Activated naive CD8-positive, alpha-beta T cell treated with anti-CD3 and anti-CD28 coated beads, Interleukin-2, amount 50 U/mL, for 24 hours (primary cell): ENCODE measurements at places on chromosomes 1 and 21.

DNA sequence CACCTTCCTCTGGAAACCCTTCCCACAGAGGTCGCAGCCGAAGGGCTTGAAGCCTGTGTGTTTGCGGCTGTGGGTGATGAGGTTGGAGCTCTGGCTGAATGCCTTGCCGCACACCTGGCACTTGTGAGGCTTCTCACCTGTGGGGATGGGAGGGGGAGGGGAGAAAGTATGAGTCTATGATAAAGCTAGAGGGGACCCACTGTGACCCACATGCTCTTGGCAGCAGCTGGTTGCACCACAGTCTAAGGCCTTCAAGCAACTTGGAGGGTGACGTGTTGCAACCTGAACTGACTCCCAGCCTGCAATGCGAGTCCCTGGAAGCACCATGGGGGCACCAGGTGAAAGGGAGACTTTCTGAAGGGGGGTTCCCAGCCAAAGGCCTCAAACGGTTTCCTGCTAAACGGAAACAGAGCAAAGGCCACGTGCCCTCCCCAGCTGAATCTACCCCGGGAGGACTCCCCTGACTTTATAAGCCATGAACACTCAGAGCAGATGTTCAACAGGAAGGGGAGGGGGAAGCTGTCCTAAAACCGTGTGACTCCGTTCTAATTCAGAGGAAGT, 10.6 kb downstream of the GFI1 start:
- peak; percentile 64 for DNase-seq

DNA sequence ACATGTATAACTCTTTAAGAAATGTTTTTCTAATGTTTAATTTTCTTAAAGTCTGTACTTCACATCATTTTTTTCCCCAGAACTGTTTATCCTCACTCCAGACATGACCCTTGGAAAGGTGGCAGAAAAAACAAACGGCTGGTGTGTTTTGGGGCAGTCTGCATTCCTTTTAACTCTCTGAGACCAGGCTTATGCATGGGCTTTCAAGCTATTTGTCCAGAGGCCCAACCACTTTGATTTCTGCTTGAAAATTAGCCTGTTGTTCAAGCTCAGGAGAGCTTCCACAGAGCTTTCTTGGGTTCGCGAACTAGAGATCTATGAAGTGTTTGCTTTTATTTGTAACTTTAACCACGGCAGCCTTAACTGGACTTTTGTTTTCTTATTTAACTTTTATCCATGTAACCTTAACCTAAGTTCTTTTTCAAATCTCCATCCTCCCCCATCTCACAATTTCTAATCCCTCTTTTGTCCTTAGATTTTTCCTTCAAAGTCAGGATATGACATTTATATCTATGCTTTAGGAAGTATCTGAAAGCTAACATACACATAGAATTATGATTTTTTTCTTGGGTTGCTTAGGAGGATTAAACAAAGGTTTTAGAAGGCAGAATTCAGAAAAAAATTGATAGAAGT, 111.8 kb downstream of the FGGY start:
- no peak for DNase-seq

GRCh38 chr1:232249861-232250777, 379.8 kb downstream of the SIPA1L2 start:
- DNase-seq, result no peak

GRCh38 chr1:203216274-203217138, 13.0 kb downstream of the CHIT1 start:
- peak; percentile 58 for DNase-seq

DNA sequence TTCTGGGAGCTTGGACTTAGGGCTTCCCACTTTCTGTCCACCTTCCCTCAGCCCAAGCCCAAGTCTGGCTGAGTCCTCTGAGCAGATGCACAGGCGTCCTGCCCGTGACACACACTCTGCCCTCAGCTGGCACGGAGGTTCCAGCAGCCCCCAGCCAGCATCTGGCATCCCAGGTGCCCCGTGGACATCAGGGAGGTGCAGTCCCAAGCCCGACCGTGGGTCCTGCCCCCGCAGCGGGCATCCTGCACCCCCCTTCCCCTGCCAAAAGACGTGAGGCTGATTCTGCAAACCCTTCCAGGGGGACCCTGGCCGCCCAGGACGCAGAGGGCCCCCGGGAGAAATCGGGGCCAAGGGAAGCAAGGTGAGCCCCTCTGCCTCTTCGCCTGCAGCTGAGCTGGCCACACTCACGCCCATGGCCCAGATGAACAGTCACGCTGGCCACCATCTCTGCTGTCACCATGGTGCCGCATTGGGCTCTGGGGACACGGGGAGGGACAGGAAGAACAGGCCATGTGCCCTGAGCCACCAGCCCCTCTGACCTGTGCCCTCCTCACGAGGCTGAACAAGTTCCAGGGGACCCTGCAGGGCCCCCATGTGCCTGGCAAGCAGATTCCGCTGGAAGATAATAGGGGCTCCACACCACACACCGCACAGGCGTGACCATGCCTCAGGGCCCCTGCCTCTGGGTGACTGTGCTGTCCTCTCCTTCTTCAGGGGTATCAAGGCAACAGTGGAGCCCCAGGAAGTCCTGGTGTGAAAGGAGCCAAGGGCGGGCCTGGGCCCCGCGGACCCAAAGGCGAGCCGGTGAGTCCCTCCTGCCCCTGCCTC, 20.6 kb downstream of the COL6A2 start:
- DNase-seq, result no peak

DNA sequence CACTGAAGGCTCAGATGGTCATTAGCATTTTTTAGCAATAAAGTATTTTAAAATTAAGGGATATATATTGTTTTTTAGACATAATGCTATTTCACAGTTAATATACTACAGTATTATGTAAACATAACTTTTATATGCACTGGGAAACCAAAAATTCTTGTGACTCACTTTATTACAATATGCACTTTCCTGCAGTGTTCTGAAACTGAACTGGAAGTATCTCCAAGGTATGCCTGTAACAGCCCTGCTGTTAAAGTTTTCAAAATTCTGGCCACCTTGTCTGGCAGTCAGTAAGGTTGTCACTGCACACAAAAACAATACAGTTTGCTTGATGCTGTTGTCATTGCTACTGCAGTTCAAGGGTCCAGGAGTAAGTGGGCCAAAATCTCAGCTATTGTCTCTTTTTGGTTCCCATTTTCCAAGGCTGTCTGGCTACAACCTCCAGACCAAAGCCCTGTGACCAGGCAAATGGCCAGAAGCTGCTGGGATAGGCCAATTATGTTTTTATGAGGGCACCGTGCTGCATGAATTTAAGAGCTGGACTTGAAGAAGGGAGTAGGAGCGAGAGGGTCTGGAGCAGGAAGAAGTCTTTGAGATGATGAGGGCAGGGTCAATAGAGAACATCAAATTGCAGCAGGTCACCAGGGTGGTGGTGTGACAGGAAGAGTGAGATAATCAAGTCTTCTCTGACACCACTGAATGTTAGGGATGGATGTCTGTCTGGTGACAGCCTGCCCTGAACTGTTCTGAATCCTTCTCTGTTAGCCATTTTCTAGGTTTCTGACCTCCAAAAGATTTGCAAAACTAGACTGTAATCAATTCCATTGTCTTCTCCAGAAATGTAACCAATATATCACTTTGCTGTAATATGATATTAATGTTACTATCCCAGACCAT, 82.3 kb upstream of the CACHD1 start:
- no peak for DNase-seq

DNA sequence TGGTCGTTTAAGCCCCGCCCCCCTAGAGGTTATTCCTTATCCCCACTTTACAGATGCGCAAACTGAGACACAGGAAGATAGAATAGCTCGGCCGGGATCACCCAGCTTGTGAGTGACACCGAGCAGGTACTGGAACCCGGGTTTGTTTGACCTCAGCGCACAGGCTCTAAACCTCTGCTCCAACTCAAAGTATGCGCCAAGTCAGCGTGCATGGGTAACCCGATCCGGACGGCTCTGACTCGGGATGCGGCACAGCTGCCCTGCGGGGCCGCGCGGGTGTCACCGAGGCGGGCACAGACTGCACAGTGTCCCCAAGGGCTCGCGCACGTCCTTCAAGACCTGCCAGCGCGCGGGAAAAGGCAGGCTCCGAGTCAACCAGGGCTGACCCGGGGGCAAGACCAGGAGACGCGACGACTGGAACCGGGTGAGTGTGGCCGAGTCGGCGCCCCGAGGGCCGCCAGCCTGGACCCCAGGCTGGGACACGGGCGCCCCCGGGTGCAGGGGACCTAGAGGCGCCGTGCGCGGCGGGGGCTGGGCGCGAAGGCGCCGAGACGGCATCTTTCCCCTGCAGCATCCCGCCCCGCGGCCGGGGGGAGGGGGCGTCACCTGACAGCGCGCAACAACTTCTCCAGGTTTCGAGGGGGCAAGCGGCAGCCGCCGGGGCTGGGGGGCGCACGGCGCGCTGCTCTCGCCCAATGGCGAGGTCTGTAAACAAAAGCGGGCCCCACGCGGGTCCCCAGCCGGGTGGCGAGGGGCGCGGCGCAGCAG, 101.9 kb upstream of the SOD1 start:
- peak; percentile 17 for DNase-seq

DNA sequence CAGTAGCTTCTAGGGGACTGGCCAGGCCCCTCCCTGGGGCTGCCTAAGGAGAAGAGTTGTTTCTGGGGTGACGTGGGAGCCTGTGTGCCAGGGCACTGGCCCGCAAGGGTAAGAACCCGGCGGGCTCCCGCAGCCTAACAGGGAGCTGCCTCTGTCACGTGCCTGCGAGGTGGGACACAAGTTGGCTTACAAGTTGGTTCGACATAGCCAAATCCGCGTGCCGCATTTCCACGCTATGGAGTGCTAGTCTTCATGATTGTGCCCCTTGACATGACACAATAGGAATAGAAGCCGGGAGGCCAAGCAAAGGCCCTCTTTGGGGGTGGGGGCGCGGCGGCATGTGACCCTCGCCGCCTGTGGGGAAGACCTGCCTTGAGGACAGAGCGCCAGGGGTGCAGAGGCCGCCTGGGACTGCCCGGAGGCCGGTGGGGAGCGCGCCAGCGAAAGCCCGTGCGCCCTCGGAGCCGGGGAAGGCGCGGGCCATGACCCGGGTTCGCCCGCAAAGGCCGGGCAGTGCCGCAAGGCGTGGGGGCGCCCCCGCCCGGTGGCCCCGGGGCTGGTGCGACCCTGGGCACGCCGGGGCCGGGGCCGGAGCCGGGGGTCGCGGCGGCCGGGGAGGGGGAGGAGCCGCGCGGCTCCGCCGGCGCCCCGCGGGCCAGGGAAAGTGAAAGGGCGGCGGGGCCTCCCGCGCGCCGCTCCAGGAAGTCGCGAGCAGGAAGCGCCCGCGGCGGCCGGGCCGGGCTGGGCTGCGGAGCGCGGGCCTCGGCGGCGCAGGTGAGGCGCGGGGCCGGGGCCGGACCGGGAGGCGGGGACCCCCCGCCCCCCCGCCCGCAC, at the start of gene SLC37A1:
Gene SLC37A1 (plus strand): TSS at position 702 of the 834 bp plus-strand sequence. CDS start 4,603 bp downstream, outside the sequence.
- peak; percentile 49 for DNase-seq

GRCh38 chr1:201307760-201308499, 24.6 kb downstream of the PKP1 start:
- DNase-seq, result no peak

- DNase-seq, result no peak
Observed at GRCh38 chr1:81758181-81758580, 42.6 kb upstream of the ADGRL2 start.

DNA sequence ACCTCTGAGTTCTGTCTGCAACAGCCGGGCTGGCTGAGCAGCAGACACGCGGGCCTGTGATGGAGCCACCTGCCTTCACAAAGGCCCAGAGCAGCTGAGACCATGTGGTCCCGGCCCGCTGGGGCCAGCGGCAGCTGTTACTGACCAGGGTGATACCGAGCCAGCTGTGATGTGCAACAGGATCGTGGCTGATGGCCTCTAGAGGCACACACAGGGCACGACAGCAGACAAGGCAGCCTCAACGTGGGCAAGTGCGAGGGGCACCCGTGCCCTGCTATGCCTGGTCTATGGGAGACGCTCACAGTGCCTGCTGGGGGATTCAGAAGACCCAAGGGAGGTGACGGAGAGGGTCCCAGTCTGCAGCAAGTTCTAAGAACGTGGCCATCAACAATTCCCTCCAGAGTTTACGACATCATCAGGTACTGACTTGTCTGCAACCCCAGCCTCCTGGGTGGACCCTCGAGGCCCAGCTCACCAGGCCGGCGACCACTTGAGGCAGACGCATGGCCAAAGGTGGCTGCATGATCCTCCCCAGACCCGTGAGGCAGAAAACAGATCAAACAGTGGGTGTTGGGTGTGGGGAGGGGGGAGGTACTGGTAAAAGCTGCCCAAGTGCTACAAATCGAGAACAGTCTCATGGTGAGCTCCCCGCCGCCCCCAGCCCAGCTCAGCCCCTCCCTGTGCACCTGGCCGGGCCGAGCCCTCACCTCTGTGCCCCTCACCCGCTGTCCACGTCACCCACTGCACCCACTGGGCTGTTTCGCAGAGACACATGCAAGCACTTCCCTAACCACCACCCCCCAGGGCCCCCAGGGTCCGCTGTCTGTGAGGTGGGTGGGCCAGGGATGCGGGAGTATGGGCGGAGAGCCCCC, 6.0 kb downstream of the POFUT2 start:
- DNase-seq, result no peak

DNA sequence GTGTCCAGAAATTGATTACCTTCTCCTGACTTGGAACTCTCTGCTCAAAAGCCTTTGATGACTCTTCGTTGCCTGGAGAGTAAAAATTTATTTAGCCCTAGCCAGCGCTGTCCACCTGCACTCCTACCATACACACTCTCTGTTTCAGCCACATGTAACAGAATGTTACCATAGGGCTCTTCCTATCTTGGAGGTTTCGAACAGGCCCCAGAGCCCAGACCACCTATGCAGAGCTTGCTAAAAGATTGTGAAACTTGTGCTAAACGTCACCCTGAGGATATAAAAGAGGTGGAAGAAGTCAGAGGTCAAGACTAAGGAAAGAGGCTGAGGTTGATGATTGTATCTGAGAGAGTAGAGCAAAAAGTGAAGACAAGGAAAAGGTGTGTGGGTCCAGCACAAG, 237.0 kb upstream of the HOOK1 start:
- no peak for DNase-seq

- no peak for DNase-seq
Observed at GRCh38 chr1:35688161-35688560, 30.5 kb downstream of the C1orf216 start.

DNA sequence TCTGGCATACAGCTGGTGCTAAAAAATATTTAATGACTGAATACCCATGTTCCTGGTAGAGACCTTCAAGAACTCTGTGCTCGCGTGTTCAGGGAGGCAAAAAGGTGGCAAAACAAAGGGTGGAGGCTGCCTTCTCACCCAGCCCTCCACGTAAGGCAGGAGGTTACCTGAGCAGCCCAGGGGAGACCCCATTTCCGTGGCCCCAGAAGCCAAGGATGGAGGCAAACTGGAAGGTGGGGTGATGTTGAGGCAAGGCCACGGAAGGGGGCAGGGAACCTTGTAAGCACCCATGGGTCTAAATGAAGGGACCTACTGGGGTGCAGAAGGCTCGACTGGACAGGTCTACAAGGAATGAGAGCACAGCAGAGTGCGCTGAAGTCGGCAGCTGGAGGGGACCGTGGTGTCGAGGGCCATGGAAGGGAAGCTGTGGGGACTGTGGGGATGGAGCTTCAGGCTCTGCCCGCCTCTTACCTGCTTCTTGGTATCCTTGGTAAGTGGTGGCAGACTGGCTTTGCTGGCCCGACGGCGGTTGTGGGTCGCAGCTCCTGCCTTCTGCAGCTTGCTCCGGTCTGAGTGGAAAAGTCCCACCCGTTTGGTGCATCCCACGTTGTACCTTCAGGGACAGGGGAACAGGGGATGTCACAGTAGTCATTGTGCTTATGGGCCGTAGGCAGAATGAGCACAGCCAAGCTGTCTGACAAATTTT, 8.9 kb upstream of the A3GALT2 start:
- no peak for DNase-seq
